Epithelial cell of prostate (primary cell): ENCODE measurements at places on chromosomes 6 and 20.

GRCh38 chr6:14212020-14212419 lies 94.4 kb downstream of the CD83 start:
- DNase-seq, result no peak

GRCh38 chr6:14423955-14424354 lies 306.4 kb downstream of the CD83 start:
- DNase-seq, result no peak

- DNase-seq, result no peak
Observed at GRCh38 chr6:99745651-99746050, 139.0 kb downstream of the PRDM13 start.

- DNase-seq, result no peak
Observed at GRCh38 chr20:21511850-21512633, 1.8 kb downstream of the NKX2-2 start.

DNA sequence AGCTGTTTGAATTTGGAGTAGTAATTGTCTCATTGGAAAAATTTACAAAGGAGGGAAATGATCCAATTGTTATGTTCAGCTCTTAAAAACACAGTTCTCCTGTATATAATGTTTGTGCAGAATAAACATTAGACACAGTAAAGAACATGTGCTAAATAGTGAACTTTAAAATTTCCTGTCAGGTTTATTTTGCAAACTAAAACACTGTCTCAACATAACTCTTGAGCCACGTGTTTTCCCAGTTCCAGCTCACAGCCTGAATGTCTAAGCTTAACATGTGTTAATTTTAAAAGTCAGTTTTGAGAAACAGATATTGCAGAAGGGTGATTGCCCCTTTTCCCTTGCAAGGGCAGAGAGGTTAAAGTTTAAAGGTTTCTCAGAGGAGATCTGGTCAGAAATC lies 20.6 kb downstream of the EPHA7 start:
- DNase-seq, result no peak

DNA sequence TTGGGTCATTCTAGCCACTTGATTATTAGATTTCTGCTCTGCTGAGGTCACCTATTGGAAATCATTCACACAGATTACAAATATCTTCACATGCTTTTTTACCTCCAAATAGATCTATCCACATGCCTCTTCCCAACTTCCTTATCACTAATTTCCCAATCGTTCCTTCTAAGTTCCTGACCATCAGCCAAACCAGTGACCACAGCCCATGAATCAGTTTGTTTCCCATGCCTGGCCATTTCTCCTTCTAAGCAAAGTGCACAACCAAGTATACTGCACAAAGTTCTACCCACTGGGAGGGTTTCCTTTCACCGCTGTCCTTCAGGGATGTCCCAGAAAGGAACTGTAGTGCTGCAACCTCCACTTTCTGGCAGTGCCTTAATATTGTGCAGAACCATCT lies 140.5 kb upstream of the SYNDIG1 start:
- DNase-seq, result no peak

DNA sequence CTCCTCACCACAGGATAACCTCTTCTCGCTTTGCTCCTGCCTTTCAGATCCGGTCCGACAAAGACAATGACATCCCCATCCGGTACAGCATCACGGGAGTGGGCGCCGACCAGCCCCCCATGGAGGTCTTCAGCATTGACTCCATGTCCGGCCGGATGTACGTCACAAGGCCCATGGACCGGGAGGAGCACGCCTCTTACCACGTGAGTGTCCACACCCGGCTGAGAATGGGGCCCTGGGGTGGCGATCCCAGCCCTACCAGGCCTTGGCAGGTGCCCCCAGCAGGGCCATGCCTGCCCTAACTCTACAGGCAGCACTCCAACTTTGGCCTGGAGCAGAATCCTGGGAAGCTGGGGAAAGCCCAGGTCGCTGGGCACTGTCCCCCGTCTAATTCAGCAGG lies 221.1 kb downstream of the TAF4 start:
- DNase-seq, result no peak
